Hematopoietic multipotent progenitor cell (in vitro differentiated cells): ENCODE measurements at places on chromosomes 7 and 10.

- DNase-seq, result no peak
Observed at GRCh38 chr7:44212581-44213184, 11.9 kb downstream of the YKT6 start.

GRCh38 chr7:38839851-38840250 is 69.1 kb downstream of the VPS41 start:
- no peak for DNase-seq

DNA sequence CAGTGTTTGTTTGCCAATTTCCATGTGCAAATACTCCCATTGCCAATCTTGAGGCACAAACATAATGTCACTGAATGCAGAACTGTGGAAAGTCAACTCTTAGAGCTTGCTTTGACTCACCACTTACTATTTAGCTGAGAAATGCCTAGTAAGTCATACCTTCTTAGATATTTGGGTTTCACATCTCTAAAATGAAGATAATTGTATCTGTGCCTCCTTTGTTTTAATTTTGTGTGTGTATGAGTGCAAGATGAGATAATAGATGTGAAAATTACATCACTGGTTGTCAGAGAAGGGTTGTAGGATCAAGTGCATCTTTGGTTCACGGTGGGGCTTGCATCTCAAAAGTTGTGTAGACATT is 407.5 kb downstream of the INHBA start:
- DNase-seq, result no peak

DNA sequence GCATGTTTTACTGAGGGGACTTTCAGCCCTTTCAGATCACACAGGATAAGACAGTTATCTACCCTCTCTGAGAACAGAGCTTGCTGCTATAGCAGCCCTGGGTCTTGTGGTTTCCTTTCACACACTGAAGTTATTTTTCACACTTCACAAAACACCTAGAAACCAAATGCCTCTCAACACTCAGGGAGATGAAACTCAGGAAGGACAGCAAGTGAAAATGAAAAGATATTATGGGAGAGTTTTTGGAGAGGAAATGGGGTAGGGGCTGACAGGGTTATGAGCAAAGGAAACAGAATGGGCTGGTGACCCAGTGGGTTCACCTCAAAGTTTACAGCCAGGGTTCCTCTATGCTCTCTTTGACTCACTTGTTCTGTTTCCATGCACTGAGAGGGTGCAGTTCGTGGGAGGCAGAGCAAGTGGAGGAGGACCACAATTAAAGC is 17.0 kb upstream of the GIMAP2 start:
- peak; percentile 31 for DNase-seq

DNA sequence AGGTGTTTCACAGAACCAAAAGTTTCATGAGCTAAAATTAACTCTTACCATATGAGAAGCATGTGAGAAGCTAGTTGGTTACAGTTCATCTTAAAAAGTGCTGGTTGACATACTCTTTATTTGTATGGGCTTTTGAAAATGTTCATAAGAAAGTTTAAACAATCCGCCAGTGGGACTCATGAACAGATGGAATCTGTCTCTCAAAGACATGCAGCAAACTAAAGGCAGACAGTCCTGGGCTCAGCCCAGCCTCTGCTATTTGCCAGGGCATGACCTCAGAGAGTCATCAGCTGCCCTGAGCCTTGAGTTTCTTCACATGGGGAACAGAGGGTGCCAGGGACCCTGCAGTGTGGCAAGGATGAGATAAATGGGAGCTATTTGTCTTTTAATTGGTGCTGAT is 3.2 kb downstream of the PYROXD2 start:
- DNase-seq, result no peak

- no peak for DNase-seq
Observed at GRCh38 chr7:28666154-28666553, 253.8 kb downstream of the CREB5 start.

GRCh38 chr7:77862691-77863090 is 64.1 kb downstream of the PHTF2 start:
- DNase-seq, result no peak

DNA sequence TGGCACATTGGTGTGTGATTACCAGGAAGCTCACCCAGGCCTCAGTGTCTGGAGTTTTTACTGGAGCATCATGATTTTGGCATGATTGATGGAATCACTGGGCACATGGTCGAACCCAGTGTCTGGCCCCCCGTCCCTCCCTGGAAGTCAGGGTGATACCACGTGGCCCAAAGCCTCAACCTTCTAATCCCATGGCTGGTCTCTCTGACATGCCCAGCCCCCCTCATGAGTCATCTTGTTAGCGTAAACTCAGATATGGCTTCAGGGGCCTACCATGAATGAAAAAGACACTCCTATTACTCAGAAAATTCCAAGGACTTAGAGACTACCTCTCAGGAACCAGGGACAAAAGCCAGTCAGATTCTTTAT is 109.3 kb downstream of the GRK5 start:
- DNase-seq, result no peak

DNA sequence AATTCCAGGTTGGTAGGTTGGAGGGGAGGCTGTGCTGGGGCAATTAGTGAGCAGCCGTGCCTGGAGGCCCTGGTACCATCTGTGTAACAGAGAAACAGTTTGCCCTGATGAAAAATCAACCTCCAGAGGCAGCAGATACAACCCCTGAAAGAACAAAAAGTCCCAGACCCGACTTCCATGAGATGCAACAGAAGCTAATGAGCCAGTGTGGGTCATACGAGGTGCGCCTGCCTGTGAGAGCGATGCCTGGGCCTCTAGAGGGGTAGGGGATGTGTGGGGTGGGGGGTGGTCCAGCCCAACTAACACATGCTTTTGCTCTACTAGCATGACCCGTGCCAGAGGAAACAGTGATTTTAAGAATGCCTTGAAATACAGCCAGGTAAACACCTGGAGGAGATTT is 39.3 kb downstream of the CELF2 start:
- no peak for DNase-seq

DNA sequence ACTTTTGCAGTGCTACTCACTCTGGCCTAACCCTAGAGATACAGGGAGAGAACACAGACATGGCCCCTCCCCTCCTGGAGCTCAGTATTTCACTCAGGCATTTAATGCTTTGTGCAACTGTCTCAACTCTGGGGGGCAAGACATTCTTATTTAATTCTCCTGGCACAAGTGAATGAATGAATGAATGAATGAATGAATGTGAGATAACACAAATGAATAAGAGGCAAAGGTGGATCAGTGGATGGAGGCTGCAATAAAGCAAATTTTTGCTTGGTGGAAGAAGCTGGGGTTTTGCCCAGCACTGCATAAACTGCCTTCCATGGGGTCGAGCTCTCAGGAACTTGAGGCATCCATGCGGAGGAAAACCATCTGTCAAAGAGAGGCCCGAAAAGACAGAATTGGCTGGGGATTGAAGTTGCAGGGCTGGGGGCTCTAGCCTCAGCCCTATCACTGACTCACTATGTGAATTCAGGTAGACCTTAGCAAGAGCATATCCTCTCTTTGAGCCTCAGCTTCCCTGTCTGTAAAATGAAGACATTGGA is 441.4 kb upstream of the ZMIZ1 start:
- DNase-seq, result no peak

DNA sequence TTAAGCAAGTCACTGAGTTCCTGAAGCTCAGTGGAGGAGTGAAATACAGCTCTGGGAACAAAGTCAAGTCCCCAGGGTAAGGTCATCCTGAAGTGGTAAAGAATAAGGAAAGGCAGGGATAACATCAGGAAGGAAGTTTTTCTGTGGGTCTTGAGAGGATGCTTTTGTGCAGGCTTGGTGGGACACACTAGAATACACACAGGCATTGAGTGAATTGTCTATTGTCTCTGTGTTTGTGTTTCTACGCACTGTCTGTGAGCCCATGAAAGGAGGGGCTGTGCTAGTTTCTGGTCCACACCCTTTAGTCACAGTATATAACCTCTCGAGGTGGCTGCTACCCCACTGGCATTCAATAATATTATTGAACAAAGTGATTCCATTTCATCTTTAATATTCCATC is 95.8 kb upstream of the ABCB5 start:
- DNase-seq, result no peak

DNA sequence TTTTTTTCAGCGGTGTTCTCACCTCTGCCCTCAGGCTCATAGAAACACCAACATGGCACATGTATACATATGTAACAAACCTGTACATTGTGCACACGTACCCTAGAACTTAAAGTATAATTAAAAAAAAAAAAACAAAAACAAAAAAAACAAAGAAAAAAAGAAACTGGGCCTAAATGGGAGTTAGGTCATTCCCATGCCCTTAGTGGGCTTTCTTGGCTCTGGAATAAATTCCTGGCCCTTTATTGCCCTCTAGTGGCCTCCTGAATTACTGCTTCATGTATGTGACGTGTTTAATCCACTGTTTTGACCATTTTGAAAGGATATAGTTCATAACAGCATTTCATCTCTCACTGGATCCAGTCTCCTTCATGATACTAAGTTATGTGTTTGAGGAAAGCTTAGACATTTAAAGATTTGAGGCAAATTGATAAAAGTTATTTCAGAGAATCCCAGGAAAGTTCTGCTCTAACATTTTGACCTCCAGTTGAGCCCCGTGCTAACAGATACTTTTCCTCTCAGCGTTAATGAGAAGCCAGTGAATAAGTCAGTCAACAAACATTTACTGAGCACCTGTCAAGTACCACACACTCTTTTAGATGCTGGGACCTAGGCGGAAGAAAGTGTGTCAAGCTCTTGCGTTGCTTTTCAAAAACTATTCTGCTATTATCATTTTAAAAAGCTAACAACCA is 54.7 kb upstream of the SYPL1 start:
- DNase-seq, result peak; percentile 77

GRCh38 chr10:112774798-112775197 is 175.2 kb upstream of the TCF7L2 start:
- DNase-seq, result no peak

GRCh38 chr7:80542398-80542797 is 30.5 kb upstream of the GNAT3 start:
- DNase-seq, result no peak

DNA sequence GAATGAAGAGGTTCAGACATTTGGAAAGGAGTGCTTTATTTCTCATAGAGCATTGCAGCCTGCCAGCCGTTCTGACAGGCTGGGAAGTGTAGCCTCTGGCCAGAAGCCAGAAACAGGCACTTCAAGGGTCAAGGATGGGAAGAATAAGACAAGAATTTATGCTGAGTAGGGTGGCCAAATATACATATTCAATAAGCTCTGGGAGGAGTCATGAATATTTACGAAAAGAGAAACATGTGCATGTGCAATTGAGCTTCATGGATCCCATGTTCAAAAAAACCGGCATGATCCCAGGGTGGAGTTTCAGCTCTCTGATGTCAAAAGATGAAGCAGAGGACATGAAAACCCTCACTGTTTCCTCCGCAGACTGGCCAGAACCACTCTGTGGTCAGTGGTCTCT is 32.9 kb downstream of the TLX1 start:
- DNase-seq, result no peak

GRCh38 chr7:3673524-3673923 is 372.5 kb downstream of the SDK1 start:
- peak; percentile 5 for DNase-seq

DNA sequence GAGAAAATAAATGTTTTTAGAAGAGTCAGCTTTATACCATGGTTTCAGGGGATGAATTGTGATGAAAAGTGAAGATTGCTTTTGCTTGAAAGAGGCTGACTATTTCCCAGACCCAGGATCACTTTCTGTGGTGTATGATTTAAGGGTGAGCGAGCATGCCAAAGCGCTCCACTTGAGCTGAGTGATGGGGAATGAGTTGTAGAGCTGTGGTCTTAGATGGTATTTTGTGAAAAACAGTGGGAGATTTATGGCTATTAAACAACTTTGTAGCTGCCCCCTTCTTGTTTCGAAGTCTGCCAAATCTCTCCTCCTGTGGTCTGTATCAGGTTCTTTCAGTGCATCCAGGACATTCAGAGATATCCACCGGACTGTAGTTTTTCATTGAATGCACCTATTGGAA is 888.2 kb downstream of the LRMDA start:
- DNase-seq, result no peak

DNA sequence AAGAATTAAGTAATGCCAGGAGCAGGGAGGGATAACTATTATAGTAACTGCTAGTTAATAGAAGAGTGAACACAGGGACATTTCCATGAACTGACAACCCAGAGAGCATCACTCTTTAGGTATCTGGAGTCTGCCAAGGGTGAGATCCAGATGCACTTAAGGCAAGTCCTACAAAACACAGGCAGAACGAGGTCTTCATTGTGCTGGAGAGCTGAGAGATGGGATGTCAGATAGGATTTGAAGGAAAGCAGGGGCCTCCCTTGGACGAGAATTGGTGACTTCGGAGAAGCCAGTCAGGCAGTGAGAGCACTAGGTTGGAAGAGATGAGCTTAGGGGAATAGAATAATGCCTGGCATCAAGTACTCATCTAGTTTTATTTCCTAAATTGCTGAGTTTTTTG is 684.5 kb downstream of the GATA3 start:
- DNase-seq, result no peak

- peak; percentile 70 for DNase-seq
Observed at GRCh38 chr10:117442944-117443685, 67.9 kb upstream of the PDZD8 start.

GRCh38 chr7:118040562-118040961 is 143.4 kb upstream of the LSM8 start:
- no peak for DNase-seq

DNA sequence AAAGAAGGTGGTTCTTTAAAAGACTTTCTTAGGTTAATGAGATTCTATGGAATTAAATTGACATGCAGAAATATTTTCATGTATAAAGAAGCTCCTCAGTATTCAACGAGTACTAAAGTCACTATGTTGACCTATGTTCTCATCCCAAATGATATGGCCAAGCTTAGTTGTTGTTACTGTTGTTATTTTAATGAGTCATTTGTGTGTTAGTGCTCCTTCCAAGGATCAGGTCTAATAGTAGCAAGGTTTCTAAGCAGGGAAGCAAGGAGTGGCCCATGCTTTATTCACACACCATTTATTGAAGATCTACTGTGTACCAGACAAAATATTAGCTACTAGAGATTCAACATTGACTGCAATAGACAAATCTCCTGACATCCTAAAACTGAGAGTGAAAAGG is 41.9 kb downstream of the LRRN3 start:
- DNase-seq, result no peak

GRCh38 chr7:27850531-27850930 is 110.6 kb downstream of the TAX1BP1 start:
- DNase-seq, result no peak

GRCh38 chr7:77710861-77711260 is 14.6 kb downstream of the RSBN1L start:
- DNase-seq, result no peak

GRCh38 chr7:20293336-20293735 is 37.4 kb upstream of the ITGB8 start:
- no peak for DNase-seq

GRCh38 chr10:13567030-13567429 is 19.7 kb upstream of the PRPF18 start:
- no peak for DNase-seq

DNA sequence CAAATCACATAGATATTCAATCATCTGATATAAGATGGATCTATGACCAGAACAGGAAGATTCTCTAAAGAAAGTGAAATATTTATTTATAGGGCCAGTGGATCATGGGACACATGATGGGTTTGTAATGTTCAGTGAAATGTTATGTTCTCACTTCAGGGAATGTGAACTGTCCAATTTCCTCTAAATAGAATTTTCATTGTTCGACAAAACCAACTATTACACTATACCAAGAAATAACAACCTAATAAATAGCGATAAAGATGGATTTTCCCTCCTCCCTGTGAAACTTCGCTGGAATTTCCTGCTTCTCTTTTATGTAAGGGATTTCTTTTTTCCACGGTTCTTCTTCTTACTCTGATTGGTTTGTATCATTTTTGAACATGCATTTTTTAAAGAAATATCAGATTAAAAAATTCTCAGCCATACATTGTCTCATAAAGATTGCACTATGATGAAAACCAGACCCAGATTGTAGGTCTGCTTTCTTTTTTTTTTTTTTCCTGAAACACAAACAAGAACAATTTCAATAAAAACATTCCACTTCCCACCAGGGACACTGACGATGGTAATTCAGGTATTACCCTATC is 139.8 kb upstream of the ZEB1 start:
- DNase-seq, result no peak
